ENCODE measurements at places on chromosomes 3 and 15.
A peak's percentile ranks its signal among the peaks of the same experiment; 100 is the strongest.

DNA sequence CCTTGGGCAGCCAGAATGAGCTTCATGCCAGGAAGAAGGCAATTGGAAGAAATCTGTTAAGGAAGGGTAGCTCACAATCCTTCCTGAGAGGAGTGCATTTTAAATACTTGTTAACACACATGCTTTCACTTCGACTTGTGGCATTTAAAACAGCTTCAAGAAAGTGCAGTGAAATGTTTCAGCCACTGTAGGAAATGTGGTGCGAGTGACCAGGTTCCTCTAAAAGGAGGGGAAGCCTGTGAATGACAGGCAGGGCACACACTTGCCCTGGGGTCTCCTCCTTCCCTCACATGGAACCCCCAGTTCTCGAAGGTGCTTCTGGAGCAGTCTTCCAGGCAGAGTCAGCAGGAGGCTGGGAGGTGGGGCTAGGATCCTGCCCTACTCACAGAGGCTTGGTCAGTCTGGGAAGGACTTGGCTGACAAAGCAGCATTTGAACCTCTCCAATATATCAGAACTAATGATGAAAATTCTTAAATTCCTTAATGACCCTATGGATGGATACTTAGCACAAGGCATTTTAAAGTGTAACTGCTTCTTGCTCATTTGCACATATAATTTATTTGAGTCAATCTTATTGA lies 358.6 kb downstream of the CHST2 start:
- no peak for DNase-seq

DNA sequence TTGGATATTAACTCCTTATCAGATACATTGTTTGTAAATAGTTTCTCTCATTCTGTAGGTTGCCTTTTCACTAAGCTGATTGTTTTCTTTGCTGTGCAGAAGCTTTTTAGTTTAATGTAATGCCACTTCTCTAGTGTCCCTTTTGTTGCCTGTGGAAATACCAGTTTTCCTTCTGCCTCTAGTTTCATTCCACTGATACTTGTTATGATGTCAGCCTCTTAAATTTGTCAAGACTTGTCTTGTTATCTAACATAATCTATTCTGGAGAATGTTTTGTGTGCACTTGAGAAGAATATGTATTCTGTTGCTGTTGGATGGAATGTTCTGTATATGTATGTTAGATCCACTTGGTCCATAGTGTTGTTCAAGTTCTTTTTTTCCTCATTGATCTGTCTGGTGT lies 18.0 kb upstream of the CEP152 start:
- no peak for DNase-seq

DNA sequence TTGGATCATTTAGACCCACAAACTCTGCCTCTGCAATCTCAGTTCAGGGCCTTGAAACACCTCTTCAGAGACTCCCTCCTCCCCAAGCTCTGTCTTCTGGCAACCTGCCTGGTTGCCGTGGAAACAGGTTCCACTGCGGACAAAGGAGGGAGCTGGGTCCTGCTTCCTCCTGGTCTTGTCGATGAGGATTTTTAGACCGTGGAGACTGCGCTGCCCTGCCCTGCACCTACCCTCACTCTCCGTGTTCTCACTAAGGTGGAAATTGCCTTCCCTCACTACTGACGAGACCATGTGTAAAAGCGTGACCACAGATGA lies at the start of gene RTP1:
Gene RTP1, plus strand, starts transcription at position 152 of the 315 bp plus-strand sequence. Its CDS starts 30 bp downstream, at position 182.
- no peak for DNase-seq

GRCh38 chr15:57496594-57496945 lies 95.1 kb upstream of the MYZAP start:
- DNase-seq = no peak

DNA sequence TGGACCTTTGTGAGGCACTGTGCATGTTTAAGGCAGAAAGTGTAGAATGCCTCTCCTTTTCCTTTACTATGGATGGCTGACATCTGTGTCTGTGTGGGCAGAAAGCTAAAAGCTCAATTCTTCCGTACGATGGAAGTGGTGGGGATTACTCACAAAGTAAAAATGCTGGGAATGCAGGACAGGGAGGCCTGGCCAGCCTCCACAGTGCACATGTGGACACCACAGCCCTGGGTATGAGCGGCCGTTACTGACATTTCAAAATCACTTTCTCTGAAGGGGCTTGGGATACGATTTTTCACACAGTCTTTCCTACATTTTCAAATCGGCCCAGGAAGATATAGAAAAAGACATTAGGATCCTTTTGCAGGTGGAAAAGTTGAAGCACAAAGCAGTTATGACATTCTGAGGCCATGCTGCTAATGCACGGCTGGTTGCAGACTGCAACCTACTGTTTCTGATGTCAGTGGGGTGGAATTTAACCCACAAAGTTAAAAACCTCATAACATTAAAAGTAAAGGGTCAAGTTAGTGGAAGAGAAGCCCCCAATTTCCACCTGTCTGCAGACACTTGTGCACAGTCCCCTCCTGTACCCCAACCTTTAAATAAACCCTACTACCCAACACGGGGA lies 27.9 kb downstream of the EHD4 start:
- DNase-seq = no peak

DNA sequence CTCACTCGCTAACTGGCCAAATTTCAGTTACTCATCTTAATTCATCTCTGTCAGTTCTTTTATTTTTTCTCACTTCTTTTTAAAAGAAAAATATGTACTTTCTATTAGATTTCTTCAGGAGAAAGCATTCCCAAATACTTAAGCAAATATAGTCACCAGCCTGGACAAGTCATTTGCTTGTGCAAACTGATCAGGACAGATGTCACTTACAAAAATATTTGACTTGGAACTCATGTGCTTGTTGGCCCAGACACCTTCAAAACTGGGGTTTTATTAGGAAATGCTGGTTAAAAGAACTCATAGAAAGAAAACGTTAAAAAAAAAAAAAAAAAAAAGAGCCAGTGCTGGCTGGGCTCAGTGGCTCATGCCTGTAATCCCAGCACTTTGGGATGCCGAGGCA lies 31.3 kb upstream of the FOXP1 start:
- no peak for DNase-seq

DNA sequence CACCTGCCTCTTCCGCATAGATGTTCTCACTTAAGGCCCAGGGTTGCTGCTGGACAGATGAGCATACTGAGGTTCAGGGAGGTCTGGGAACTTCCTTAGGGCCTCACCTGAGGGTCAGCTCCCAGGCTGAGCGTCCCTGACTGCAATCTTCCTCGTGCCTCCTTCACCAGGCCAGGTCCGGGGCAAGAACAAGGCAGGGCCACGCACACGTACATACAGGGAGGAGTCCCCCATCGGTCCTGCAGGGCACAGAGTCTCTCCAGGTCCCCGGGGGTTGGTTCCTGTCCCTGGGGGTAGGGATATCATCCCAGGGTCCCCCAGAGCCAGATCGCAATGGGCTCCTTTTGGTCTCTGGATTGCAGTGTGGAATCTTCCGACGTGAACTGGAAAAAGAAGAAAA lies 130.1 kb downstream of the LRRK1 start:
- DNase-seq = no peak

GRCh38 chr3:181454451-181455027 lies 257.2 kb upstream of the SOX2 start:
- no peak for DNase-seq

DNA sequence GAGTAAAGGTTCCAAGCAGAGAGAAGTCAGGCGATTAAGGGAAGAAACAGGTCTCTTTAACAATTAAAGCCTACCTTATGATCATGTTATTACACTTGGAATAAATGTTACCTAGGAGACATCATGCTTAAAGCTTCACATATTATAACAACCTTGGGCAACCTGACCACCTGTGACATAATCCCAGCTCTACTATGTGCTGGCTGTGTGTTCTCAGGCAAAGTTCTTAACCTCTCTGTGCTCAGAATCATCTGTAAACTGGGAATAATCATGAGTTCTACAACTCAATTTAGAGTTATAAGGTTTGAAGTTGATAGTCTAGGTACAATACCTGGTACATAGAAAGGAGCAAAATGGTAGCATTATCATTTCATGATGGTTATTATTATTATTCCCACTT lies 159.3 kb downstream of the MAGI1 start:
- no peak for DNase-seq

DNA sequence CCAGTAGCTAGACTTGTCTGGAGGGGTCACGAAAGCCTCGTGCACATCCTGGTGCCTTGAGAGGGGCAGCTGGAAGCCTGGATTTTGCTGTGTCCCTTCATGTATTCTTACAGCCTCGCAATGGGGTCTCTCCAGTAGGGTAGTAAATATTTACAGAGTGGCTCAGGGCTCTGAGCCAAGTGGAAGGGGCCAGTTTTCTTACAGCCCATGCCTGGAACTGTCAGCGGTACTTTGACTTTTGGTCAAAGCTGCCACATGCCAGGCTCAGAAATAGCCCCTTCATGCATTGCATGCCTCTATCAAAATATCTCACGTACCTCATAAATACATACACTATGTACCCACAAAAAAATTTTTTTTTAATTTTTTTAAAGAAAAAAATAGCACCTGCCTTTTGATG lies 119.2 kb downstream of the OSBPL10 start:
- no peak for DNase-seq

- DNase-seq = no peak
Measured at GRCh38 chr15:68821841-68822381, 1.2 kb upstream of the ANP32A start.

- DNase-seq = no peak
Measured at GRCh38 chr3:74676-75243, 121.8 kb upstream of the CHL1 start.

DNA sequence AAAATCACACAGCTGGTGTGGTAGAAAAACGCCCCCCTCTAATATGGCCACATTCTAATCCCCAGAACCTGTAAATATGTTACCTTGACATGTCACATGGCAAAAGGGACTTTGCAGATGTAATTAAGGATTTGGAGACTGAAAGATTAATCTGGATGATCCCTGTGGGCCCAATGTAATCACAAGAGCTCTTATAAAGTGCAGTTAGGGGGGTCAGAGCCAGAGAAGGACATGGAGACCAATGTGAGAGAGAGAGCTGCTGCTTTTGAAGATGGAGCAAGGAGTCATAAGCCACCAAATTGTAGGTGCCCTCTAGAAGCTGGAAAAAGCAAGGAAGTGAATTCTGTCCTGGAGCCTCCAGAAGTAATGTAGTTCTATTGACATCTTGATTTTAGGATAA lies 152.6 kb downstream of the PEX5L start:
- no peak for DNase-seq

GRCh38 chr15:99925661-99926461 lies 192.6 kb upstream of the LYSMD4 start:
- DNase-seq = peak; percentile 36

GRCh38 chr3:151204530-151205402 lies 1.8 kb upstream of the GPR171 start:
- no peak for DNase-seq

DNA sequence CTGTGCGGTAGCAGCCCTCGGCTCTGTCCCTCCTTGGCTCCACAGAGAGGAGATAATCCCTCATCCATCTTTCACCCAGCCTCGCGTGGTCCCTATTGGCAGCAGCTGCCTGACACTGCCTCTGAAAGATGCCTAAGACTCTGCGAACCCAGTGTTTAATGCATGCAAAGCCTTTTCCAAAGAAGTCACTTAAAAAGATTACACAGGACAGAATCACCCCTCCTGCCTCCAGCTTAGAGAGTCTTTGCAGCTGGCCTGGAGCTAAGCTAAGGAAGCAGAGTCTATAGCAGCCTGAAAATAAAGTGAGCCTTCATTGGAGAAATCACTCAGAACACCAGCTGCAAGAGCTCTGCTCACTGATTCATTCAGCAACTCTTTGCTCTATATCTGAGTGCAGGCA lies 247.2 kb downstream of the SHQ1 start:
- DNase-seq = no peak

DNA sequence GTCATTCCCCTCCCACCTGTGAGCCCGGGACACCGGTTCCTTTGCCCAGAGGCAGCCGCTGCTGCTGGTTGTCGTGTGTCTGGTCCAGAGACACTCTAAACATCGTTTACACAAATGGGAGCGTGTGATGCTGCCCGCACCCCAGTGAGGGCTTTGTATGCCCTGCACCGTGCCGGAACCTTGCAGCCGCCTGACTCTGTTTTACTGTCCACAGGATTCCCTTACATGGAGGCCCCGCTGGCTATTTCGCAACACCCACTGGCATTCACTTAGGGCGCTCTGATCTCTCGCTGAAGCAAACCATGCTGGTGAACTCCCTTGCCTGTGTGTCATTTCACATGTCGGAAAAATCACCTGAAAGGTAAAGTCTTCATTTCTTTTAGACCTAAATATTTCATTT lies 100.8 kb upstream of the SLC6A6 start:
- DNase-seq = no peak

Measured in stimulated activated CD8-positive, alpha-beta memory T cell treated with anti-CD3 and anti-CD28 coated beads, Interleukin-4, amount 100 ng/mL, for 1 hour (primary cell).